Endodermal cell (in vitro differentiated cells): ENCODE measurements at places on chromosomes 4 and X.

- DNase-seq: no peak
Observed at GRCh38 chrX:73577361-73577760, 14.4 kb downstream of the CHIC1 start.

GRCh38 chr4:71404049-71404448 lies 65.2 kb downstream of the SLC4A4 start:
- DNase-seq: no peak

DNA sequence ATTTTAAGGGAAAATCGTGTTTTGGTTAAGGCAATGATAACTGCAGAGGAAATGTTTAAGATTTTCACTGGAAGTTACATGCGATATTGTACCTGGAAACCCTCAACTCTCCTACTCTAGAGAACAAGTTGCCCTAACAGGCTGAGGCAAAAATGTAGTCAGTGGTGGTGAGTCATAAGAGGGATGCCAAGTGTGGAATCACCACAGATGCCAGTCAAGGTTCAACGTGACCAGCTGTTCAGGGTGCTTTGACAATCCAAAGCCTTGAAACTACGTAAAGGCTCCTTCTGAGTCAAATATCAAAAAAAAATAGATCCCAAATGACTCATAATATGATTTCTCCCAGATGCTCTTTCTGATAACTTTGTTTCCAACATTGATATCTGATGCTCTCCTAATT lies 77.9 kb upstream of the AFF2 start:
- DNase-seq: no peak

- no peak for DNase-seq
Observed at GRCh38 chr4:25440478-25441030, 63.5 kb downstream of the ANAPC4 start.

- DNase-seq: no peak
Observed at GRCh38 chr4:160772668-160773067, 1391.1 kb downstream of the FSTL5 start.

DNA sequence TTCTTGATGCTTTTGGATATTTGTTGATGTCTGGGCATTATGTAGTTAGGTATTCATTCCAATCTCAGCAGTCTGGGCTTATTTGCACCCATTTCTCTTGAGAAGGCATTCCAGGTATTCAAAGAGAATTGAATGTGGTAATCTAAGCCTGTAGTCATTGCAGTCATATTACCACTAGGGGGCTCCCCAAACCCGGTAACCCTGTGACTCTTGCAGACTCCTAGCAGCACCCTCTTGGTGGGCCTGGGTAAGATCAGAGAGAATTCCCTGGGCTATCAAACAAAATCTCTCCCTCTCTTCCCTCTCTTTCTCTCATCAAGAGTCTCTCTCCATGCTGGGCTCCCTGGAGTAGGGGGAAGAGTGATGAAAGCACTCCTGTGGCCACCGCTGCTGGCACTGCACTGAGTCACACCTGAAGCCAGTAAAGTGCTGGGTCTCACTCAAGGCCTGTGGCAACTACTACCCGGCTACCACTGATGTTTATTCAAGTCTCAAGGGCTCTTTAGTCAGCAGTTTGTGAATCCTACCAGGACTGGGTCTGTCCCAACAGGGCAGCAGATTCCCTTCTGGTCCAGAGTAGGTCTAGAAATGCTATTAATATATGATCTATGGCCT lies 187.7 kb upstream of the NUDT10 start:
- DNase-seq: peak; percentile 83

- DNase-seq: no peak
Observed at GRCh38 chr4:152448854-152449253, 87.0 kb downstream of the FBXW7 start.

GRCh38 chrX:68429216-68429615 lies 4.1 kb downstream of the OPHN1 start:
- DNase-seq: no peak

DNA sequence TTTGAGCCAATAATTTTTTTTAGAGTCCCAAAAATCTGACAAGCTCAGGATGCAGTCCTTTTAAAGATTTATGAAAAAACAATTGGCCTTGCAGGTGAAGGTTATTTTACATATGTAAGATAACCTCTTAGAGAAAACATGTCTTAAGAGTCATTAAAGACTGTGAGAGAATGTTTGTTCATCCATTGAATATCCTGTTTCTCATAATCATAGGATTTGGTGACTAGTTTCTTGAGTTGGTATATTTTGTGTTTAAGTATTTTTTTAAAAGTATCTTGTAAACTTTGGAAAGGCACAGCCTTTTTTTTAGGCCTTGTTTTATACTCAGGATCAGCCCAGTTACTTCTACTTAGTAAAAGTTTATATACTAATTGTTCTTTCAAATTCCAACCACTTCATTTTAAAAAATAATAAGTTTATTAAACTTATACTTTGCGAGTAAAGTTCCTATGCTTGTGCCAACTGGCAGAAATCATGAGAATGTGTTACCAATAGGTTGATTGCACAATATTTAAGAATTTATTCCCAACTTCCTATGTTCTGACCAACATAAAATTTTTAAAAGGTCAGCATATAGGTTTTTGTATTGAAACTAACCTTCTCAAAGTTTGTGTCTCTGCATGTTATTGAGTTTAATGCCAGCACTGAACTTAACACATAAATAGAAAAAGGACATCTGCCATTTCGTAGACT lies 40.0 kb upstream of the ARSJ start:
- DNase-seq: no peak

- no peak for DNase-seq
Observed at GRCh38 chr4:54014666-54015160, 49.7 kb downstream of the CHIC2 start.

GRCh38 chrX:17295791-17296190 lies 79.2 kb upstream of the NHS start:
- no peak for DNase-seq

GRCh38 chrX:106728337-106728736 lies 1.8 kb downstream of the RNF128 start:
- no peak for DNase-seq

GRCh38 chr4:10117359-10118047 lies 904 bp upstream of the WDR1 start:
- DNase-seq: peak; percentile 53

GRCh38 chr4:27011401-27011800 lies 150.8 kb downstream of the STIM2 start:
- DNase-seq: no peak

DNA sequence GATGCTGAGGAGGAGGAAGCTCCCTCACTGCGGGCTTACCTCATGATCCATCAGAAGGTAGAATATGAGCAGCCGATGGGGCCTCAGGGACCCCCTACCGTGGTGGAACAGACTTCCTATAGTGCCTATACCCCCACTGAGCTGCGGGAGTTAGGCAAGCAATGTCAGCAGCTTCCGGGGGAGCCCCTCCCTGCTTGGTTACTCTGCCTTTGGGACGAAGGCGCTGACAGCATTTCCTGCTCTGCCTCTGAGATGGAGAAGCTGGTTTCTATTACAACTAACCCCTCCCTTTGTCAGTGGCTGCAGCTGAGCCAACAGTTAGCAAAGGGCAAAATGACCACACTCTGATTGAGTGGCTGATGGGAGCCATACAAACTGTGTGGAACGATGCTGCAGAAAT lies 430.7 kb downstream of the IDS start:
- no peak for DNase-seq

GRCh38 chr4:181289198-181289597 lies 954.0 kb upstream of the TENM3 start:
- peak; percentile 74 for DNase-seq

- DNase-seq: peak; percentile 80
Observed at GRCh38 chr4:80071604-80072227, 1.3 kb downstream of the ANTXR2 start.

DNA sequence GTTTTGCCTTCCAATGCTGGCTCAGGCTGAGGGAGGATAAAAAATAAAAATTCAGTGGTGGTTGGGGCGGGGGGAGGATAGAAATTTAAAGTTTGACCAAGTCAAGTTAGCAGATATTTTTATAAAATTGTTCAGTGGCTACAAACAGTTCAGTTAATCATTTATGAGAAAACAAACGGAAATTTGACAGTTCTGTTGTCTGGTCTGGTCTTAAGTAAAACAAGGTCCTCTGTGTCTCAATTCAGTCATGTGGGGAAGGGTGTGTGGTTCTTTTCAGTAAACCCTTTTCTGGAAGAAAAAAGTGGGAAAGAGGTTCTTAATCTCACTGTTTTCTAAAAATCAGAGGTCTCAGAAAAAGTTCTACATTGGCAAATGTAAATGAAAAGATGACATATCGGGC lies 409.1 kb upstream of the SPANXN4 start:
- DNase-seq: no peak

DNA sequence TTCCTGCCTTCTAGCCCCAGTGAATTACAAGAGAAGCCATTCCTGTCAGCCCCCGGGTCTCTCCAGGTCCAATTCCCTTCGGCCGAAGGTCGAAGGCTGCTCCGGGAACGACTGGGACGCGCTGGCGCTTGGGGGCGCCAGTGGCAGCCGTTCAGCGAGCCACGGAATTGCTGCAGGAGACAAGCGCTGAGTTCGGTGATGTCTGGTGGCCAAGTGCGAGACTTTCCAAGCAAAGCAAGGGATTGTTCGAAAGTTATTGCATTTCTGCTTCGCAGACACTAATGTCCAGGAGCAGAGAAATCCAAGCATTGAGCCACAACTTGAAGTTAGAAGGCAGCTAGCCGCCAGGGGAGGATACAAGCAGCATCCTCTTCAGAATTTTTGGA lies 1.1 kb upstream of the DKK2 start:
- peak; percentile 91 for DNase-seq

DNA sequence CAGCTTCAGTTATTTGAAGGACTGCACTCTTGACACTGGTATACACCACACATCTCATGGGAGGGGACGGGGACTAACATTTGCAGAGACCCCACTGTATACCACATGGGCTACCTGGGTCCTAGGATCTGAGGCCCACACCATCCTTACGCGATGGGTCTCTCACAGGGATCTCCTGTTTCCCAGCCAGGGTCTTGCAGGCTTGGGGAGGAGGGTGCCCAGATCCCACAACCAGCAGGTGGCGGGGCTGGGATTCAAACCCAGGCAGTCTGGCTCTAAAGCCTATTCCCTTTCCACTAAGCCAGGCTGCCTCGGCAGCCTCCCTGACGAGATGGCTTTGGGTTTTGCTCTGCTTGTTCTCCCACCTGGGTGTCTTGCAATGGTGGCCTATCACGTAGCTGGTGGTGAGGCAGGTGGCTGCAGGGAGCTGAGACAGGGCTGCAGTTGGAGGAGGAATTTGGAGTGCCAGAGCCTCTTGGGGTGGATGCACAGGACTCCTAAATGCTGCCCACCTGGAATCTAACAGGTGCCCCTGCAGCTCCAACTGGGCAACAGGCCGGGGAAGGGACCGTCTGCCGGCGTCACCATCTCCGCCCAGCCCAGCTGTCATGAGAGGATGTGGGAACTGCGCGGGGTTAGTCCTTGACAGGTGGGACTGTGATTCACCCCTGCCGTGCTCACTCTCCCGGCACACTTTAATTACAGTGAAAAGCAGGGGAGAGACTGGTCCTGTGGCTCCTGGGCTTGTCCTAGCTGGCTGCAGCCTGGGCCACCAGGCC lies 110.7 kb downstream of the PSAPL1 start:
- no peak for DNase-seq

GRCh38 chr4:2083826-2084160 lies 24.7 kb downstream of the NAT8L start:
- DNase-seq: peak; percentile 17

DNA sequence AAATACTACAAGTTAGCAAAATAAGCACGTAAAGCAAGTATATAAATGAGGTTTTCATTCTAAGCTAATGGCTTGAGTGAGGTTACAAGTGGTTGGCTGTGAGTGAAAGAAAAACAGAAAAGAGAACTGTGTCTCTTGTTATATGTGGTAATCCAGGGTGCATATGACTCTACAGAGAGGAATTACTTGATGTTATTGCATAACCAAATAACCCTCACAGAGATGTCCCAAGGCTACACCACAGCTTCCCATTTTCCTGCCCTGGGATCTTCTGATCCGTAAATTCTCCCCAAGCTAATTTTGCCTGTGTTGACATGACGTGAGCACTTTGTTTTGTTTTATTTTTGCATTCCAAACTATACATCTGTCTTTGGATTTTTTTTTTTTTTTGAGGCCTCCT lies 470.0 kb upstream of the INTU start:
- no peak for DNase-seq

GRCh38 chr4:151231915-151232595 lies 44.9 kb upstream of the PRSS48 start:
- no peak for DNase-seq

- DNase-seq: no peak
Observed at GRCh38 chrX:101263766-101264165, 27.4 kb downstream of the TAF7L start.

GRCh38 chr4:77344784-77345183 lies 187.8 kb downstream of the CCNG2 start:
- DNase-seq: no peak

DNA sequence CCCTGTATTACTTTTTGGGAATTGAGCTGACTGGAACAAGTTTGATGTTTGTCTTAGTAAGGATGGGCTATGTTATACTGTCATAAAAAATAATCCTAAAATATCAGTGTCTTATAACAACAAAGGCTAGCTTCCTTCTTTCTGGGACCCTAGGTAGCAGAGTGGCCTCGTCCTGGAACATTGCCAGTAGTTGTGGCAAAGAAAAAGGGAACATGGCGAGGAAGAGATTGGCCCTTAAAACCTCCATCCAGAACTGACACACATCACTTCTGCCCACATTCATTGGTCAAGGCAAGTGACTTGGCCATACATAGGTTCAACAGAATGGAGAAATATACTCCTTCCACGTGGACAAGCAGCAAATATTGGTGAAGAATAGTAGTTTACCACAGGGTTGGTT lies 287.9 kb downstream of the PPP1R2C start:
- no peak for DNase-seq

GRCh38 chr4:22910200-22910599 lies 217.5 kb downstream of the GBA3 start:
- no peak for DNase-seq

- DNase-seq: no peak
Observed at GRCh38 chrX:17465201-17465600, 90.2 kb downstream of the NHS start.

DNA sequence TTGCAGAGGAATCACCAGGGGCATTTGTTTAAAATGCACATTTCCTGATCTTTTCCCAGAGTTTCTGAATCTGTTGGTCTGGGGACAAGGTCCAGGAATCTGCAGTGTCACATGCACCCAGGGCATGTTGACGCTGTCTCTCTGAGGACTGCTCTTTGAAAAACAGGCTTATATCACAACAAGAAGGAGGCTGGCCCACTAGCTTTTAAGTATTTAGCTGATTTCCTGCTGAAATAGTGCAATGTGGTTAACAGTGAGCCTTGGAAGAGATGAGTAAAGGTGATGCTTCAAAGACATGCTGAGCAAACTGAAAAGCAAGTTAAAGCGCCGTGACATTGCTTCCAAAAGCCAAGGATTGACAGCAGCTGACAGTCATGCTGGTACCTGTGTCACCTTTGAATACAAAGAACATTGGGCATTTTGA lies 18.6 kb upstream of the SEPSECS start:
- DNase-seq: no peak

GRCh38 chr4:142092941-142093340 lies 456.6 kb downstream of the IL15 start:
- no peak for DNase-seq

- DNase-seq: no peak
Observed at GRCh38 chrX:129791961-129792570, 12.3 kb downstream of the SASH3 start.

- DNase-seq: no peak
Observed at GRCh38 chr4:38284294-38285030, 324.3 kb downstream of the PTTG2 start.
